ENCODE measurements at places on chromosomes 6 and 20.

DNA sequence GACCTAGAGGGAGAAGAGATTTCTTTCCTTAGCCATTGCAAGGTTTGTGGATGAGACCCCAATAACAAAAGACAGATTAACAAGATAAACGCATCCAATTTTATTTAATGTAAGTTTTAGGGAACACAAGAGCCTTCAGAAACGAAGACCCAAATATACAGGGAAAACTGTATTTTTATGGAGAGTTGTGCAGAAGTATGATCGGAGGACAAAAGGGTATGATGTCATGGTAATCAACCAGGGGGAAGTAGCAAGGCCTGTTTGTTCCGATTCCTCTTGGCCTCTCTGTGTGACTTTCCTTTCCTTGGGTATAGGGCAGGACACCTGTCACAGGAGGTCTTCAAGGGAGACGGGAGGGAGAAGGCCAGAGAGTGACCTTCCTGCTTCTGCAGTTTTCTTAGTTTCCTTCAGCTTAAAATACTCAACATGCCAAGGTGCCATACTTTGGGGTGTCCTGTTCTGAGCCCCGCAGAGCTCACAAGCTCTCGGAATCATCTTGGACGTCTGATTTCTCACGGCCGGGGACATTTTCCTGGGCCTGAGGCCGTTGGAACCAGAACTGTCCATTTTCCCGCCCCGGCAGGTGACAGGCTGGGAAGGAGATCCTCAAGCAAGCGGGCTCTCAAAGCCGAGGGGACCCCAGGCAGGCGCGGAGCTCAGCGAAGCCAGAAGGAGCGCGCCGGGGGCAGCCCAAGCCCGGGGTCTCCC lies 21.7 kb downstream of the TMC2 start:
- no peak for DNase-seq

DNA sequence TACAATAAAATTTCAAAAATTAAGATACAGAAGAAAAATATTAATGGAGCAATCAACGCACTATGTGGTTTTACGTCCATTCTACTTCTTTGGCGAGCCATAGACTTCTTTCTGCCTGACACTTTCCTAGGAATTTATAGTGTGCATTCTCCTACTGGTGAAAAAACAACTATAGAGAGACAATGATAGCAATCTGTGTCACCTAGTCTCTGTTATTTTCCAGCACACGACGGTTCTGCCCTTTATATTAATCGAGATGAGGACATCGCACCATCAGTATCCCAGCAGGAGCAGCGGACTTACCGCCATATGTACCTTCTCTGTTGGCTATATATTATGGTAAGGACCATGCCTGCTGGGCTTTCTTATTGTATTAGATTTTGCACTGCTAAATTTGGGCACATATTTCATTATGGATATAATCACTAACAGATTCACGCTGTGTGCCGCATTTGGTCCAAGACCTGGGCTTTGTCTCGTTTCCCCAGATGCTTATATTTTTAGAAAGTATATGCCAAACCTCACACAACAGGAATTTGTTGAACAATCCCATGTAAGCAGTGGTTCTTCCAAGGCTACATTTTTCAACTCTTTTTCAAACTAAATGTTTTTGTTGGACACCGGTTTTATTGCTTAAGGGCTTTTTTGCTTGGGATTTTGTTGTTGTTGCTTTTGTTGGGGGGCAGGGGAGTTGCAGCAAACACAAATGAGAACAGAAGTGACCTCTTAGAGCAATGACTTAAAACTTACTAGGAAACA lies 166.4 kb downstream of the ADAT2 start:
- DNase-seq: no peak

- no peak for DNase-seq
These were observed 21.0 kb downstream of the CEP43 start for GRCh38 chr6:167020206-167020605.

DNA sequence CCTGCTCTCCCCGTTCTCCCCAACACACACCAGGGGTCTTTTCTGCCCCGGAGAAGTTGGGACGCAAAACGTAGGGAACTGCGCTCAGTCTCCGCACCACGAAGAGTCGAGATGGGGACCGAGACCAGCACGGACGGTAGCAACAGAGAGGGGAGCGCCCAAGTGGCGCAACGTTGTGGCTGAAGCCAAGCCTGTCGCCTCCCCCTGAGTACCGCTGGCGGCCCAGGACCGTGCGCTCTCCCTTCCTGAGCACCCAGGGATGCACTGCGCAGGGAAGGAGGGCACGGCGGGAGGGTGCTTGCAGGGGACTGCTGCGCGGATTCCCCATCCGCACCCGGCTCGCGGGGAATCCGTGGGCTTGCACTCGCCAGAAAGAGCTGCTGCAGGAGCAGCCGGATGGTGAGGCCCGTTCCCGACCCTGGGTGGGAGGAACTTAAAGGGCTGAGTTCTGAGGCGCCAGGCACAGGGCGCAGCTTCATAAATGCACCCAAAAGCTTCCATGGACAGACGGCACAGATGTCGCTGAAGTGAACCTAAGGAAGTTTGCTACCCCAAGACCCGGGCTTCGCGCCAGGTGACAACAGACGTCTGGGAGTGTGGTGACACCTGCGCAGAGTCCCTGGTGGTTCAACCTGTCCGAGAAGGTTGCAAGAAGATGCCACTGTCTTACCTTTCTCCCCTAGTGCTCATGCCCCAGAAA lies 178.7 kb downstream of the TBXT start:
- DNase-seq: no peak

GRCh38 chr20:38800882-38801281 lies 4.6 kb upstream of the PPP1R16B start:
- DNase-seq: no peak

DNA sequence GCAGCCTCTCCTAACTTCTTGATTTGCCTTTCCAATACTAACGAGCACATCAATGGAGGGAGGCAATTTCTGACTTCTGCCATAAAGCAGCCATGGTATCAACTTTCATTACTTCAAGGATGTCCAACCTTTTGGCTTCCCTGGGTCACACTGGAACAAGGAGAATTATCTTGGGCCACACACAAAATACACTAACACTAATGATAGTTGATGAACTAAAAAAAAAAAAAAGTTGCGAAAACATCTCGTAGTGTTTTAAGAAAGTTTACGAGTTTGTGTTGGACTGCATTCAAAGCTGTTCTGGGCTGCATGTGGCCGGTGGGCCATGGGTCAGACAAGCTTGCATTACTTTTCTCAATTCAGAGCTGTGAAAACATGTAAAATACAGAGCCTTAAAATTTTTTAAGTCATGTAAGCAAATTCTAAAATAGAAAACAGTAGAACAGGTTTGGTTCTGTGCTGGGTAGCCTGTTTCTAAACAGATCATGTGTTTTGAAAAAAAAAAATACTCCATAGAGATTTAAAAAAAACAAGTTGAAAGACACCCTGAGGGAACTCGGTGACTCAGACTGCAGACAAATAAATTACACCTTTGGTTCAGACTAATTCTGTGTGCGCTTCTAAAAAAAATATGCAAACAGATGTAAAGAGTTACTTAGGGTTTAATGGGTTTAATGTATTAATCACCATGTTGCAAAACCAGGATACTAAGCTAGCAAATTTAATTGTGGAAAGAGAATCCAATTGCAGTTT lies 43.6 kb upstream of the SLC22A23 start:
- no peak for DNase-seq

DNA sequence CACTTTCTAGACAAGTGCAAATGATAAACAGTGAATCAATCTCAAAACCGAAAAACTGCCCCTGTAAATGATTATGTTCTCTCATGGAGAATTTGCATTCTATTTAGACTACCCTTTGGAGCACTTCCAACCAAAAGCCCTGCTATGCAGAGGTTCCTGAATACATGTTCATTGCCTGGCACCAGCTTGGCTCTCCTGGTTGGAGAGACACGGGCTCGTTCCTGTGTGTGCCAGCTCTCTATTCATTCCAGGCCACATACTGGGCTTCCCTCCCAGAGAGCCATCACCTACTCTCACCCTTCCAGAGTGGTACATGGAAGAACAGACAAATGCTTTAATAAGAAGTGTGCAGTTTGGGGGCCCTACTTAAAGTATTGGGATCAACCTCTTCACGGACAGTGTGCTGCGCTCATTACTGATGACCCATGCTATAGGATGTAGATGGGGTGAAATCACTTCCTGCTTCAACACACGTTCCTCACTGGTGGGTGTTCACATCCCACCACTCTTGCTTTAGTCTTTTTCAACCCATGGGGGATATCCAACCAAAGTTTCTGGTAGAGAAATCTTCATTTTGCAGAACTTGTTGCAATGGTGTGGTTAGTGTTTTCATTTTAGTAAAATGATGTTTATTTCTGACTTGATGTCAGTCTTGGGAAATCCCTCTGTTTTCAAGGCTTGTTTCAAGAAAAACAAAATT lies 38.5 kb upstream of the NAA20 start:
- DNase-seq: no peak

GRCh38 chr6:146029573-146030184 lies 817 bp downstream of the GRM1 start:
- DNase-seq: no peak

DNA sequence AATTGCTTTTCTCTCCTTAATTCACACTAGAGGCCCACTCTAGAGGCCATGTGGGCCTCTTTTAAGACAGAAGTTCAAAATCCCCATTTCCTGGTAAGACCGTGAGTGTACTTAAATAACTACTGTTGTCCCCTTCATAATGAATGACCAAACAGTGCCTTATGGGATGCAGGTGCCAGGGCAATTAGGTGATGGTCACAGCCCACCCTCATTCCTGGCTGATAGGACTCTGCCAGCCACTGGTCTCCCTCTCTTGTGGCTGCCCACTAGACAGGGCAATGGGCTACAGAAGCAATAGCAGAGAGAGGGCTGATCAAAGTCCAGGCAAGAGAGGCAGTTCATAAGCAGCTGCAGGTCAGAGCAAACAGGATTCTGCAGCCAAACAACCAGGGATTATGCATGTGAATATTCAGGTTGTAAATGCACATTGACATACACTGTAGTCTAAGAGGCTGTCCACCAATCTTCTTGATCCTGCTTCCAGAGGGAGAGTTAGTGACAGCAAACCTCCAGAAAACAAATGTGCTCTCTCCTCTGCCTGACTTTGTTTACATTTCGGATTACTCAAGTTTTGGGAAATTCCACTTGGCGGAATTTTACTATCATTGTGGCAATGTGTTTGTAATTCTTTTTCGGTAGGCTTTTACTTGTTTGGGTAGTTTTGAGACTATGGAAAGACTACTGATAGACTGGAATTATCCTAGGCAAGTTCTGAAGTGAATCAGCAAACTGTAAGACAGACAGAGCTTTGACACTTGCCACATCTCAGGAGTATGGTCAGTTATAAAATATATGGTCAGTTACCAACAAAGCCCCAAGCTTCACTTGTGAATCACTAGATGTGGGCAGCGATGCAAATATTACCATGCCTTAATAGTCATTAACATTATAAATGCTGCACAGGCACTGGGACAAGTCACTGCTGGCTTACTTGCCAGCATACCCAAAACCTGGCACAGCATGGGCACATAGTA lies 12.8 kb downstream of the PTPRK start:
- no peak for DNase-seq

DNA sequence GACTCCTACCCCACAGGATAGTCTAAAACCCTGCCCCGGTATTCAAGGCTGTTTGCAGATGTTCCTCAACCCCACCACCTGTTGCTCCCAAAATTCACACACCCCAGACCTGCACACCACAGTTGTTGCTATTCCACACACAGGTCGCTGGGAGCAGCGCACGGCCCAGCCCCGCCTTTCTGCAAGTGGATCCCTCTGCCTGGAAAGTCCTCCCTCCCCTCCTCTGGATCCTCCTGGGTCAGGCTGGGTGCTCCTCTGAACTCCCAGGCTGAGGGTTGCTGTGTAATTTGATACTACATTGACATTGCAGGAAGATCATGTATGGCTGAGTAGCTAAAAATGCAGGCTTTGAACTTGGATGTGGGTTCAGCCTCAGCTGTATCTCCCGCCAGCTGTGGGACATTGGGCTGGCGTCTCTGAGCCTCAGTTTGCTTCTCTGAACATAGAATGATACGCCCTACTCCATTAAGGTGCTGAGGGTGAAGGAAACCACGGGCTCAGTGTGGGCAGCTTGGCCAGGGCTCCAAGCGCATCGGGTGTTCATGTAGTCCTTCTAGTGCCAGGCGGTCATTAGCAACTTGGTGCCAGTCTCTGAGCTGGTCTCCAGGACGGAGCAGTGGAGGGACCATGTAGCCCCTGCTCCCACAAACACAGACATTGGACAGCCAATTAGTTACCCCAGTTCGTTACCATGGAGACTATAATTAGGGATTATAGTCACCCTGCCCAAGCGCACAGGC lies 13.9 kb upstream of the CCN5 start:
- no peak for DNase-seq

GRCh38 chr20:50554694-50555579 lies 44.8 kb downstream of the PTPN1 start:
- DNase-seq: no peak

DNA sequence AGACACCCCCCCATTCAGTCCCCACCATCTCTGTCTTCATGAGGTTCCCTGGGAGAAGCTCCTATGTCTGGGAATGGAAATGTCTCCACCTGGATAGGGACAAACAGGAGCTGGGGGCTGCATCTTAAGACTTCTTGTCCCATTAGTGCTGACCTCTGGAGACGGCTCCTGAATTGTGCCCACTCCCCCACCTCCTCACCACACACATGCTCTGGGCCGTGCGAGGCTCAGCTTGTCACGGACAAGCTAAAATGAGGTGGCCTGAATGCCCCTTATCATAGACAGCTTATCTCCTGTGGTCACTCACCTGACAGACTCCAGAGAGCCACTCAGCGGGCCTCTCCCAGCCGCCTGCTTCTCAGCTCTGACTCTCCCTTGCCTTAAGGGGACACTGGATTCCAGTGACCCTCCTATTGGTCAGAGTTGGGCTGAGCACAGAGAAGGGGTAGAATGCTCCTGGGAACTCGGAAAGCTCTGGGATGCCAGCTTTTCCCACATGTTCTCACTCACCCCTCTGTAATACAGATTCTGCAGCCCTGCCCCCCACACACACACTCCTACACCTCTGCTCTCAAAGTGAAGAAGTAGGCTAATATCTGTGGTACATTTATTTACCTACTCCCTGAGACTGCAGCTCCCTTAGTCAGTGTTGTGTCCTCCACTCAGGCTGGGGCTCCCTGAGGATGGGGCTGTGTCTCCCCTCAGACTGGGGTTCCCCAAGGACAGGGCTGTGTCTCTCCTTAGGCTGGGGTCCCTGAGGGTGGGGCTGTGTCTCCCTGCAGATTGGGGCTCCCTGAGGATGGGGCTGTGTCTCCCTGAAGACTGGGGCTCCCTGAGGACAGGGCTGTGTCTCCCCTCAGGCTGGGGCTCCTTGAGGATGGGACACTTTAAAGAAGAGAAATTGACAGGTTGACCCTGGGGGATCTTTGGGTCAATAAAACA lies 167.5 kb downstream of the VEGFA start:
- DNase-seq: no peak

GRCh38 chr6:142744836-142745235 lies 200.1 kb downstream of the HIVEP2 start:
- DNase-seq: no peak

- DNase-seq: no peak
These were observed 987.5 kb downstream of the HACE1 start for GRCh38 chr6:103872233-103872632.
